AG09319 (cell line): ENCODE measurements at places on chromosomes 6 and 20.

DNA sequence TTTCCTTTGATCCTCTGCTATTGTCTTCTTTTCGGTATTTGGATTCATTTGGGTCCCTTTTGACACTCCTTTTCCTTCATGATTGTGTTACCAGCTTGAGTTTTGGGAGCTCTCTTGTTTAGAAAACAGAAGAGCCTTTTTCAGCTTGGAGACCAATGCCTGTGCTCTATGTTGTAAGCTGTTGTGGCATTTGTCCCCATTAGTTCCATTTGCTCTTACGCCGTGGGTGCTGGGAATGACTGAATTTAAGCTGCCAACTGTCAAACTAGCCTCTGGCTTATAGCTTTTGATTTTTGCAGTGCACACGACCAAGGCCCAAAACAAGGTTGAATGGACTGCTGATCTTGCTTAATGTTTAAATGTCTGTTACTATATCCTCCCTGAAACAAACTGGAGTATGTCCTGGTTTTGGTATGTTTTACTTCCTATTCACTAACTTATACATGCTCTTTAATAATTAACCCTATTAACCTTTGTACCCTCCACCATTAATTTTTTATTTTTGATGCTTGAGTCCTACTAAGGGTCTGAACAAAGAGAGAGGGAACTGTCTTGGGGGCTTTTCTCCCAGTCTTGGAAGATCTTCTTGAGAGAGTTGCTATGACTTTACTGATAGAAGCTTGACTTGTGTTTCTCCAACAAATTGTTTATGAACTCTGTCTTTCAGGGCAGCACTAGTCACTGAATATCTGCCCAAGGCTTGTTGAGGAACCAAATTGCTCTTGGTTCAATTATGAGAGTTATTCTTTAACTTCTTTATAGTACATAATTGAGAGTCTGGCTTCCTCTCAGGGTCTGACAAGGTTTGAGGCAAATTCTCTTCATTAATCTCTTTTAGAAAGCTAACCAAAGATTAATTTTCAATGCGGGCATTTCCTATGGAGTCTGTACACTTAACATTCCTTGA, 100.3 kb upstream of the SIRPG start:
- no peak for DNase-seq

DNA sequence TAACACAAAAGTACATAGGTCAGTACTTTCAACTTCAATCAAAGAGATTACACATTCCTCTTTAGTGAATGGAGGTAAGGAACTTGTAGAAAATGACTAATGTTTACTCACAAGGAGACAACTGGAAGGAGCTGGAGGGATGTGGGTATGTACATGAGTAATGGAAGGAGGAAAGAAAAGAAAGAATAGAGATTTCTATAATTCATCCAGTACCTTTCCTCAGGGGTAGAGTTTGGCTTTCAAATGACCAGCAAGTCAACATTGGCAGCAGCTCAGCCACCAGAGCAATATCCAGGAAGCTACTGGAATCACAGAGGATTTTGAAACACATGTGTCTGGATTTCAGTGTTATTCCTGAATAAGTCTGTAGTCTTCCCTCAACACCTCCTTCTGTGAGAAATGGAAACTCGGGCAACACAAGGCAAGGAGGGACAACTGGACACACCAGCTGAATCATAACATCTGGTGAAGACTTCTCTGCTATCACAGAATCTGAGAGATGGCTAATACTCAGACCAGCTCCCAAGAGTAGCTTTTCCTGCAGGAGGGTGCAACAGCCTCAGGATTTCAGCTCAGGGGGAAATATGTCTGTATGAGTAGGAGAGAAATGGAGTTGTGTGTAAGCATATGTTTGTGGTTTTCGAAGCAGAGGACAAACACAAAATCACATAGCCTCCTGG, 98.8 kb downstream of the HAO1 start:
- DNase-seq, result no peak

DNA sequence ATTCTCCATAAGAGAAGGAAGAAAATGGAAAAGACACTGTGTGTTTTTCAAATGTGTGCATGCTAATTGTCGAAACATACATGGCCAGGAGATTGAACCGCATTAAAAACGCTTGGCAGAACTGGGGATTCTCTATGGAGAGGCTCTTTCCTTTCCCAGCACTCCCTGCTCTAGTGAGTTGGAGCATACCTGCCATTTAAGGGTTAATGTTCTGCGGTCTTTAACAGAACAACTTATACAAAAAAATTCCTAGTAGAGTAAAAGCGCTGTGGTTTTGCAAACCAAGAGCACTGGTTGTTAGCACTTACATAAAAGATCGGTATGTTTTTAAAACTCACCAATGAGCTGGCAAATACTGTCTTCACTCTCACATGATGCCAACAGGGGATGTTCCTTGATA, 1.5 kb downstream of the TAGAP start:
- no peak for DNase-seq

DNA sequence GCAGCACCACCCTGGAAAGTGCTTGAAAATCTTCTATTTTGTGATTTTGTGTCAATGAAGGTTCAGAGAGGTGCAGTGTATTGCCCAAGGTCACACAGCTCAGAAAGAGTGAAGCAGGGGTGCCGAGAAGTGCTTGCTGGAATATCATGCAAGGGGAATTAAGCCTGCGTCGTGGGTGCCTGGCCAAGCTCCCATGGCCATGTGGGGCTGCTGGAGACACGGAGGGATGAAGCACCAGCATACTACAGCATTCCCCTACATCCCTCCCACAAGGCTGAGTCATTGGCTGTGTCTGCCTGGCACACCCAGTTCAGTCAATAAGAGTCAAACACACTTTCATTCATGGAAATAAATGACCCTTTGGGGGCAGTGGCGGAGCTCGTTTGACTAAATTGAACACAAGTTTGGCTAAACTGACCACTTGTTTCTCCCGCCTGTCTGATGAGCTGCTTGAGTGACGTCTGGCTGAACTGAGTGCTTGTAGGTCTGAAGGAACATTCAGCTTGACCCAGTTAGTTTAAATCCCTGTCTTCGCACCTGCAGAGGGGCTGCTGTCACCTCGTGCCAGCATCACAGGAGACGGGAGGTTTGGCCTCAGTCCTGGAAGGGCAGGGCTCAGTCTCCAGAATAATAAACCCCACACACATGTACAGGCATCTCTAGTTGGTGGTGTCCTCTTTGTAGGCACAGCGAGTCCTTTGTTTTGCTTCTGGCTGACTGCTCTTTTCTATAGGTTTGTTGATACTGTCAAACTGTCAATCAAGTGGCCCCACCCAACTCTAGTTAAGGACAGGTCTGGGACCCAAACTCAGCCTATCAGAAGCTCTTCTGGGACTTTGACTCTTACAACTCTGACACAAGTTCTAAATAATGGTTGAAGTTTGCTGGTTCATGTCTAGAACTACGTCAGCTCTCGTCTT, 8.4 kb upstream of the TGM2 start:
- peak; percentile 79 for DNase-seq

GRCh38 chr20:29878281-29878741, 1379.2 kb upstream of the DEFB115 start:
- DNase-seq, result no peak

- no peak for DNase-seq
These were observed 107.9 kb upstream of the CARMIL1 start for GRCh38 chr6:25171301-25171700.

GRCh38 chr20:64222851-64223525, 32.6 kb upstream of the PCMTD2 start:
- no peak for DNase-seq

DNA sequence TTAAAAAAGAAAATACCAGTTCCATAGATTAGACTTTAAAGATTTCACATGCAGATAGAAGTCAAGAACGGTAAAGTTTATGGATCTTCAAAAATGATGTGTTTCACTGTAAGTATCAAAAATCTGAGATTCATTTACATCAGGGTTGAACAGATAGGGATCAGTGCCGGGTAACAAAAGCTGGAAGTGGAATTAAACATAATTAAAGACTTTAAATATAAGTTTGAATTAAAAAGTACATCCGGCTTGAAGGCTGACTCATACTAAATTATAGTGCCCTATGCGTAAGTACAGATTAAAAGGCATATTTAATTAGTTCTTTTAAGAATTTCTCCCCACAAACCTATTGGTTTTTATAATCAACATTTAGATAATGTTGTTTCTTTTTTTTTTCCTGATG, 312.7 kb downstream of the PRL start:
- no peak for DNase-seq

- no peak for DNase-seq
These were observed 795.1 kb upstream of the HS3ST5 start for GRCh38 chr6:115137910-115138309.

- DNase-seq, result no peak
These were observed 659.7 kb downstream of the KIF16B start for GRCh38 chr20:15913391-15914025.

DNA sequence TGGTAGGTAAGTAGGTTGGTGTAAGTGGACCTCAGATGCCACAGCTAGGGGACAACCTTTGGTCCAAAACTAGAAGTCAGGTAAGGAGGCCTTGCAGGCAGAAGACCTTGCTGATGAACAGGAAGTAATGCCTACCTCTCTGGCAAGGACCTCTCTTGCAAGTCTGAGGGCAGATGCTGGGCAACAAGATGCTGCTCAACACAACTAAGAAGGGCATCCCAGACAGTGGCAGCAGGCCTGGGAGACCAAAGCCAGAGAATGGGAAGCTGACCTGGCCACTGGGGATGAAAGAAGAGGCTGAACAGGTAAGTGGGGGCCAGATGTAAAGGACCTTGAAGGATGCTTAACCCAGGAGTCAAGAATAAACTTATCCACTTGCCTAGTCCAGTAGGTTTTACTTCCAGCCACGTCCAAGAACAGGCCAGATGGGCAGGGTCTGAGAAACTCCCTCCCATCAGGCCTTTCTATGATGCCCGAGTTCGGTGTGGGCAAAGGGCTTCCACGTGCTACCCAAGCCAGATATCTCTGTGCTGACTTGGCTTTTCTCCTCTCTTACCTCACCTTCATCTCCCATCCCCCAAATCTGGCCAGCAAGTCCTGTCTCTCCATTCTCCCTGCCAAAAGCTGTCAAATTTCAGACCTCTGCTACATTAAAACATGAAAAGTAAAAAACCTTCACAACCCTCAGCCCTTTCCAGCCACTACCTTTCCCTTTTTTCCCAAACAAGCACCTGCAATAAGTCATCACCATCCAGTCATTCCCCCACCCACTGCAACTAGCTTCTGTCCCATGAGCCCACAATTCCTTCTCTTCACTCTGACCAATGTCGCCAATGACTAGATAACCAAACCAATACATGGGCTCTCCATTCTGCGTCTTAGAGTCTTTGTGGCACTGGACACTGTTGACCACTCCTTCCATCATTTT, 11.5 kb upstream of the PLCG1 start:
- DNase-seq, result no peak

DNA sequence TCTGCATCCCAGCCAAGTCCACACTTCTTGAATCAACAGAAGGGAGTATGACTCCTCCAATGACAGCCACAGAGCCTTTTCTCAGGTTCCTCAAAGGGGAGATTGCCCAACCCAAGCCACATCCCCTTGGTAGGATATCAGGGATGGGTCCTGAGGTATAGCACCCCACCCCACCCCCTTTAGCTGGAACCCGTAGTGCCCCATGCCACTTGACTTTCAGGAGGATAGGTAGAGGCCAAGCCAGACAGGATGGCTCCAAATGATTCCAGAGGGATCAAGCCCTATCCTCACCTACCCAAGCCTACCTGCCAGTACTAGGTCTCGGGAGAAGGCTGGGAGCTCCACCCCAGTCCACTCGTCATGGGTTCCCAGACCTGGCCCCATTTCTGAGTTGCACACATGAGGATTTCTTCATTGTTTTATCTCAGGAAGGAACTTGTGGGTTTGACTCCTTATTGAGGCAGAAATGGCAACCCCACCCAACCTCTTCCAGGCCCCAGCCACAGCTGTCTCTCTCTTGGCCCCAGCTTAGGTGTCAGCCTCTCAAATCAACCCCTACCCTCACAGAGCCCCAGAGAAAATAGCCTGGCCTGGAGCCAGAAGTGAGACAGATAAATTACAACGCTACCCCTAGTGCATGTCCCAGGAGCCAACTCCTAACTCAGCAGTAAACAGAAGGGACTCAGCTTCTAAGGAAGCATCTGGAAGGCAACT, 3.6 kb downstream of the CCND3 start:
- DNase-seq, result no peak

DNA sequence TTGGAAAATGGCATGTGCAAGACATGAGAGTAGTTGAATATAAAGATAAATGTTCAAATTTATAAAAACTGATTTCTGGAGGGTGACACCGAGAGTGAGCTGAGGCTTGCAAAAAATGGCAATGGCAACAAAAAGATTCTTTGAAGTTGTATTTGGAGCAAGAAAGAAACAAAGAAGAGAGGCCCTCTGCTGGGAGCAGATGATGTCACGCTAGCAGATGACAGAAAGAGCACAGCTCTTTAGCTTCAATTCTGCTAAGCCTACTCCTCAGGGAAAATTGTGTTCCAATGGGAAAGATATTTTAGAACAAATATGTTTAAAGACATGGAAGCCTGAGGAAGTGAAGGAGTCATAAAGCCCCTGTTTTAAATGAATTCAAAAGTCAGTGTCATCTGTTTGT, 125.3 kb upstream of the NOX3 start:
- DNase-seq, result no peak

- no peak for DNase-seq
These were observed 31.8 kb upstream of the ZBP1 start for GRCh38 chr20:57651881-57652605.

- peak; percentile 68 for DNase-seq
These were observed 31.3 kb downstream of the BCAS4 start for GRCh38 chr20:50826121-50826520.

- DNase-seq, result no peak
These were observed 19.1 kb upstream of the TFB1M start for GRCh38 chr6:155333414-155333813.

- no peak for DNase-seq
These were observed 759.8 kb downstream of the PTPRT start for GRCh38 chr20:42429761-42430458.

DNA sequence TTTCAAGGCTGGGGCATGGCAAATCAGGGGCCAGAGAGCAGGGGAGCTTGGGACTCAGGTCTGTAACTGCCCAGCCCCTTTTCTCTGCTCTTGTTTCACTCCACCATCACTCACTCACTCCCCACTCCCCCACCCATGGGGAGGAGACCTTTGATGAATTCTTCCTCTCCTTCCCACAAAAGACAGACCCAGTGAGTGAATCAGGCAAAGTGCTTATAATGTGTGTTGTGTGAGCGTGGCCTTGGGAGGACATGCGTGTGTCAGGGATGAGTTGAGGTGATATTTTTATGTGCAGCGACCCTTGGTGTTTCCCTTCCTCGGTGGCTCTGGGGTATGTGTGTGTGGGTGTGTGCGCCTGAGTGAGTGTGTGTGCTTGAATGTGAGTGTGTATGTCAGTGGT, 1.0 kb upstream of the CUL9 start:
- DNase-seq, result no peak
